CD4-positive, alpha-beta memory T cell (primary cell): ENCODE measurements at places on chromosomes 5 and 9. TPM values are rescaled to one million over a fixed set of nuclear protein-coding genes. Genes with fewer than 3 reads are reported as not detected.
A peak's percentile ranks its signal among the peaks of the same experiment; 100 is the strongest.

- no peak for DNase-seq
These were observed 214.7 kb downstream of the HSPA4 start for GRCh38 chr5:133266527-133266878.

DNA sequence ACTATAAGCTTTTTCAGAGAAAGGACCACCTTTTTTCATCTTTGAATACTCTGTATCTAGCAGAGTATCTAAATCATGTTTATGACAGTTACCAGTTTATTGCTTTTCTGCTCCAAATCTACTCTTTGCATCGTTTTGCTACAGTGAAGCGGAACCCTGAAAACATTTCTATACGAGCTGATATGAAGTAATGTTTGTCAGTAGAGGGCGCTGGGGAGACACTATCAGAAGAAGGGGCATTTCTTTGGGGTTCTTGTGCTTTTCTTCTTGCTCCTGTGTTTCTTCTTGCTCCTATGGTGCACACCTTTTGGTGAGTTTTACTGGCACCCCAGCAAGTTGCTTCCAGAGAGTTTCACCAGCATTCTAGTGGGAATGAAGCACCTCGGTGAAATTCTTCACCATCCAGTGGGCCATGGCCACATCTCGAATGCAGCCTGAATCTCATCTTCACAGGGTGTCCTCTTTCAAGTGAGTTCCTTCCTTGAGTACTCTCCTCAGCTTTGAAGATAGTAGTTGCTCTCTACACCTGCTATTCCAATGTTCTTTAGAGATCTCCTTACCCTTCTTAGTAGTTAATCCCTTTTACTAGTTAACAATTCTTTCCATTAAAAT lies 98.4 kb downstream of the FGF1 start:
- DNase-seq: no peak

GRCh38 chr5:144484124-144484897 lies 313.6 kb downstream of the KCTD16 start:
- DNase-seq: no peak

GRCh38 chr9:99288830-99289229 lies 66.7 kb downstream of the SEC61B start:
- DNase-seq: no peak

GRCh38 chr5:137629646-137630045 lies 106.2 kb downstream of the KLHL3 start:
- DNase-seq: peak; percentile 54

DNA sequence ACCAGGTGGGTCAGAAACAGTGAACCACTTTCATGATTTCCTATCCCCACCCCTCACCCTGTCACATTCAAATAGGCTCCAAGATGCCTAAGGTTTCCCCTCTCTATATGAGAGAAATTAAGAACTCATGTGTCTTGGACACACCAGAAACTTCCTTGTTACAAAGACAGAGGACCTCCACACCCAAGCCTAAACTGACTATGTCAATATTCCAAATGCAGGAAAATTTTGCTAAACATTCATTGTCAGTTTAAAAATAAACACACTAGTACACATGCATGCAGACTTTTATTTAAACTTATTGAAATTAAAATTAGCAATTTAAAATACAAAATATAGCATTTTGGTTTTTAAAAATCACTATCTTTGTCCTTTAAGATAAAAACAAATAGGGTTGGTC lies 26.2 kb downstream of the SKIC3 start:
- DNase-seq: no peak

DNA sequence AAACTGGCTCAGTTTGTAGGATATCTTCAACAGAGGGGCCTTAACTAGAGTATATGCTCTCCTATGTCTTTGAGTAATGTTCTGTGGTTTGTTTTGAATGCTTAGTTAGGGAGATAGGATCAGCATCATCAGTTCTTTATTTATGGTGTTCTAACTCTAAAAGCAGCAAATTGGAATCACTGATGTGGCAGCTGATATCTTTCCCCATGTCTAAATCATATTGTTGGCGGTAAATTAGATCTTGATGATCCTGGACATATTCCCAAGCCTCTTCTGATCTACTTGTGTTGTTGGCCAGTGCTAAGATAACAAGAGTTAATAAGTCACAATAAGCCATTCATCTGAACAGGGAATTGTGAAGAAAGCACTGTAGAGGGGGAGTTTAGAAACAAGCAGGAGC lies 332.4 kb upstream of the DAB2 start:
- DNase-seq: no peak

- DNase-seq: no peak
These were observed 75.5 kb downstream of the UNC13B start for GRCh38 chr9:35237311-35237710.

The EHMT1 gene
- polyA plus RNA-seq: 6.7 TPM

The P4HA2 gene
- 0.14 TPM for polyA plus RNA-seq

The PRSS3 gene
- not detected for polyA plus RNA-seq

The MCIDAS gene
- not detected for polyA plus RNA-seq

The DOK3 gene
- 0.69 TPM for polyA plus RNA-seq
